ENCODE measurements at places on chromosomes 12 and 14. TPM values are rescaled to one million over a fixed set of nuclear protein-coding genes. Genes with fewer than 3 reads are reported as not detected.

The CNTN1 gene
- total RNA-seq = 64.1 TPM

The SOAT2 gene
- 0.31 TPM for total RNA-seq

The TSFM gene
- total RNA-seq = 29.7 TPM

DNA sequence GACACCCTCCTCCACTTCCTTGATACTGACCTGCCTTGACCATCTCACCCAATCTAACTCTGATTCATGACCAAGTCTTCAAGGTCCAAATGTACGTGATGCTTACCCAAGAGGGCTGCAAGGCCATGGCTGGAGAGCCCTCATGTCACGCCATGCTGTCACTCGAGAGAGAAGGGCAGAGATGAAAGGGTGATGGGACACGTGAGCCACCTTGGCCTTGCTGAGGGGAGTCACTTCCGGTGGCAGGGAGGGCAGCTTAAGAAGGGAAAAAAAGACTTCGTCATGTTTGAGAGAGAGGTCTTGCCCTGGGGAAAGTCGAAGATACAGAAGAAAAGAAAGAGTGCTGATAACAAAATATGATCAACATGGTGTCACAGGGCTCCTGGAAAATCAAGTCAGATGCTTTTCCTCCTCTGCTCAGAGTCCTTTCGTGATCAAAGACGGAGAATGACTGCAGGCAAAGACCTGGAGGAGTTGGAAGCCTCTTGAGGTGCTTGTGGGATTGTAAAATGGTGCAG, 3.3 kb upstream of the SCARB1 start:
- ATAC-seq = no peak

GRCh38 chr12:107512391-107512790, 173.2 kb upstream of the PWP1 start:
- ATAC-seq = no peak

DNA sequence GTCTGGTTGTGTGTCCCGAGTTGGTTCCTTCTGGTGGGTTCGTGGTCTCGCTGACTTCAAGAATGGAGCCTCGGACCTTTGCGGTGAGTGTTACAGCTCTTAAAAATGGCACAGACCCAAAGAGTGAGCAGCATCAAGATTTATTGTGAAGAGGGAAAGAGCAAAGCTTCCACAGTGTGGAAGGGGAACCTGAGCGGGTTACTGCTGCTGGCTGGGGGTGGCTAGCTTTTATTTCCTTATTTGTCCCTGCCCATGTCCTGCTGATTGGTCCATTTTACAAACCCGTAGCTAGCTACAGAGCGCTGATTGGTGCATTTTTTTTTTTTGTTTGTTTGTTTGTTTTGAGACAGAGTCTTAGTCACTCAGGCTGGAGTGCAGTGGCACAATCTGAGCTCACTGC, 29.3 kb downstream of the FGF6 start:
- no peak for ATAC-seq

GRCh38 chr12:41473441-41473840, 285.3 kb downstream of the PDZRN4 start:
- ATAC-seq = no peak

DNA sequence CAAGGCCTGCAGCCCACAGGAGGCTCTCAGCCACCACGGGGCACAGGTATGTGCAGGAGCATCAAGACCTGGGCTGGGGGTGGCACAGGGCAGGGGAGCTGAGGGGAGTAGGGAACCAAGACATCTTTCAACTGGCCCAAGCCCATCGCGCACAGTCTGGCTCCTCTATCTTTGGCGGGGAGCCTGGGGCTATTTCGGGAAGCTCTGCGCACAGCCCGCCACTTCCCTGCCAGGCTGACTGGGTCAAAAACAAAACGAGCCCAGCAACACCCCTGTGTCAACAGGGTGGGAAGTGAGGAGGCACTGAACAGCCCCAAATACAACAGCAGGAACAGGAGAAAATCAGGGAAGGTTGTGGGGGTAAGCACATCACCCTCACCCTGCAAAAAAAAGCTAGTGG, 83.9 kb downstream of the ARL6IP4 start:
- peak; percentile 51 for ATAC-seq

- peak; percentile 28 for ATAC-seq
Measured at GRCh38 chr12:105219261-105220028, 16.5 kb downstream of the APPL2 start.

- no peak for ATAC-seq
Measured at GRCh38 chr14:96944297-96944696, 147.1 kb downstream of the VRK1 start.

DNA sequence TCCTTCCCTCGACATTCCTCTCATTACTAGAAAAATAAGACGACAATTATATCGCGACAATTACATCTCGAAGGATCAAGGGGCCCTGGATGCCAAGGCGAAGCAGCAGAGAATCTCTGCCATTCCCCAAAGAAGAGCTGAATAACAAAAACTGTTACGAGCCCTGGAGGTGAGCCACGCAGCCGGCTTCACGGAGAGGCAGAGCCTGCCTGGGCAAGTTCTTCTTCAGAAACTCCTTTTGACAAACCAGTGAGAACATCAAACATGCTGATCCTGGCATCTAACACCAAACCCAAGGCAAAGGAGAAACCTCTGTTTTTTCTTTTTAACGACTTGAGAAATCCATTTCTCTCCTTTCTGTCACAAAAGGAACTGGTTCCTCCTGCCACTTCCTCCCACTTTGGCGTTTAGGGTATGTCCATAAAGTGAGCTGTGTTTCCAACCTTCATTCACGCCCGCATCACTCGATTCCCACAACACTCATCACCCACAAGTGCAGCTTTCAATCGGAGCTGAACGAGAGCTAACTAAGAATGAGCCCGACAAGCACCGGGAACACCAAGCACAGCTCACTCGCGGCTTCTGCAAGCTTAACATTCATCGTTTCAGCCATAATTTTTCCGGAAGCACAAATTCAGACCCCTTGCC, 21.5 kb downstream of the CCDC88C start:
- ATAC-seq = no peak

DNA sequence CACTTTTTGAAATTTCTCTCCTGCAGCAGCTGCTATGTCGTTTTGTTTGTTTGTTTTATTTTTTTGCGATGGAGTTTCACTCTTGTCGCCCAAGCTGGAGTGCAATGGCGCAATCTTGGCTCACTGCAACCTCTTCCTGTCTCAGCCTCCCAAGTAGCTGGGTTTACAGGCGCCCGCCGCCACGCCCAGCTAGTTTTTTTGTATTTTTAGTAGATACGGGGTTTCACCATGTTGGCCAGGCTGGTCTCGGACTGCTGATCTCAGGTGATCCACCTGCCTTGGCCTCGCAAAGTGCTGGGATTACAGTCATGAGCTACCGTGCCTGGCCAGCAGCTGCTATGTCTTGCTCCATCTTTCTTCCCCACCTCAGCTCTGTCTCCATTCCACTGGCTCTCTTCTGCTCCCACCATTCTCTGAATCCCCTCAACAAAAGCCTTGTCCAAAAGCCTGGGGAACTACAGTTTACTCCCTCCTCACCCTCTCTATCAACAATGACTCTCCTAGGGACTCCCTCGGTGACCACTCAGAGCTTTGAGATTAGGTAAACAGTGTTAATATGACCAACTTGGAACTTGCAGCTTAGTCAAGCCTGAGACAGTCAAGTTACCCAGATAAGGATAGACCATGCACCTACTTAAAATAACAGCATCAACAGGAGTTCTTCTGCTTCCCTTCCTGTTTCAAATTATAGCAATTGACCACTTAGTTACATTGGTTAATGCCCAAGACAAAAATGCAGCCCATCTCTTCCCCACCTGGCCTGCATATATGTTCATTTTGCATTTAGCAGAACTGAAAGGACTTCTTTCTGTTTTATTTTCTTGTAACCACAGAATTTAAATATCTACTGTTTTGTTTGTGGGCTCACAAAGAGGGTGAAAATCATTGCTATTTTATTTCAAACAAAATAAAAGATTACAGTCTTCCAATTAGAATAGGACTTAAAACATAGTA, 189.0 kb upstream of the AMIGO2 start:
- ATAC-seq = no peak

- ATAC-seq = no peak
Measured at GRCh38 chr14:59600211-59600945, 23.8 kb upstream of the CCDC175 start.

GRCh38 chr12:52551216-52551865, 1.6 kb downstream of the KRT71 start:
- ATAC-seq = no peak

- ATAC-seq = no peak
Measured at GRCh38 chr12:113049976-113050742, 6.4 kb upstream of the DTX1 start.

- no peak for ATAC-seq
Measured at GRCh38 chr14:92493492-92493891, 20.1 kb upstream of the RIN3 start.

GRCh38 chr12:5612556-5613410, 180.9 kb downstream of the NTF3 start:
- ATAC-seq = no peak

DNA sequence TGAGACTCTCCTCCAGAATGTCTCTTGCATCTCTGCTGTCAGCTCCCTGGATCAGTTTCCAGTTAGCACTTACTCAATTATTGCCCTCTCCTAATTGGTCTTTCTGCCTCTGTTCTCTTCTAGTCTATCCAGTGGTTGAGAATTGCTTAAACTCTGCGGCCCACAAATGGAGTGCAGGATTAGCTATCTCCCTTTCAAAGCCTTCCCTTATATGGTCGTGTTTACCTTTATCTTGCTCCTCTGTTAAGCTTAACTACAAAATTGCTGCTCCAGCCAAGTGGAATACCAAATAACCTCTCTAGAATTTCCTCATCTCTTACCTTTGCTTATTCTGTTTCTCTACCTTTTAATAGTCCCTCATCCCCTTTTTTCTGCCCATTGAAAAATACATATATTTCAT, 132.7 kb downstream of the NRXN3 start:
- ATAC-seq = no peak

DNA sequence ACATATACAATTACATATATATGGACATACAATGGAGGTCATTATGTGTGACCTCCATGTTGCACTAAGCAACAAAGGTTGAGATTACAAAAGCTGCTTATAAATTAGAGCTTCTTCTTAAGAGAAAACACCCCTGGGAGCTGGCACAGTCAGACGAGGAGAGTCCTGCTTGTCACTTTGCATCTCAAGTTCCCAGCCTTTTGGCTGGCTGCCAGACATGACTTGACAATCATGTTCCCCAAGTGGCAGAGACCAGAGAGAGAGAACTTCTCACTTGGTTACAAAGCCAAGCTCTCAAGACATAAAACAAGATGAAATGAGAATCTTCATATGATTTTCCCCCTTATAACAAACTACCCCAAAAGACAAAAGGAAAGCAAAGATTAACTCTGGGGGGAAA, 8.5 kb upstream of the SYNJ2BP start:
- ATAC-seq = no peak

GRCh38 chr12:49478949-49479664, 59.7 kb upstream of the KCNH3 start:
- no peak for ATAC-seq

DNA sequence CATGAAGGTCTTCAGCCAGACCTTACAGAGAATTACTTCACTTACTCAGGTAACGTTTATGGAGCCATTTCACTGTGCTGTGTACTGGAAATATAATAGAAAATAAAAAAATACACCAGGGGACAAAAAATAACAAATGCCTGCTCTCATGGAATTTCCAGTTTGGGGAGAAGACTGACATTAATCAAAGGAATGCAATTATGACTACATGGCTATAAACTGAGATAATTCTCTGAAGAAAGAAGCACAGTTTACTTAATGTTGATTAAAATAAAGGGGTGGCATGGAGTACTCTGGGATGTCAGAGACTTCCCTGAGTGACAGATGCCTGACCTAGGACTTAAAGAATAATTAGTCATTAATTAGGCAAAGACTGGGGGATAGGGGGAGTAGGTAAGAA, 59.0 kb downstream of the DENND5B start:
- no peak for ATAC-seq

DNA sequence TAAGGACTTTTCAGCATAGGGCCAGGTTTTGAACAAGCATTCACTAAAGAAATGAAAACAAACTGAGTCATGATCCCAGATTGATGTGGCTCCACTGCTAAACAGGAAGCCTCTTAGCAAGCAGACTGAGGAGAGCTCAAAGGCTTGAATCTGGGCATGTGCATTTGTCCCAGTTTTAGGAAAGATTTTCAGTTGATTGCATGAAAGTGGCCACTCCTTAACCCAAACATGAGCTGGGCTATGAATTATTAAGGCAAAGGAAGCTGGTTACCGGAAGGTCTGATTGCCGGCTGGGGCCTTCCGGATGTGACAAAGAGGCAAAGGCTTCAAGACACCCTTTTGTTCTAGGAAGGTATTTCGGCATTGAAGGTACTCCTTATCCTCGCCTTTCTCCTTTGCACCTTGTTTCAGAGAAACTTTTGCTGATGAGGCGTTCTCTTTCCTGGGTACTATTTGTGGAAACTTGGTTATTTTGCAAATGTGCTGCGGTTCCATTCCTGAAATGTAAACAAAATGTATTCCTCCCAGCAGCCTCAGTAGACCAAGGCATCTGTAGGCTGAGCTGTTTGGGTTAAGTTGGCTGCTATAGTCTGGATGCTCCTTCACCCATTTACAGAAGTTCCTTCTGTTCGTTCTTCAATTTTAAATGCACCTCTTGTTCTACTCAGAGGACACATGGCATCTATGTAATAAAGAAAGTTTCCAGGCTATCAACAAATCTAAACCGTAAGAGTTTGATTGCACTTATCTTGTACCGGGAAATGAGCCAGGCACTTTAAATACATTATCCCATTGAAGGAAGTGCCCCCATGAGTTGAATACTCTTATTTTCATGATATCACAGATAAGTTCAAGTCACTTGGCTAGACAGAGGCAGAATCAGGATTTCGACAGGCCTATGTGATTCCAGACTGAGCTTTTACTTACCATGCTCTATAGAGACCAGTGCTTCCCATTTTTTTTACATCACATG, 115.6 kb upstream of the METAP2 start:
- no peak for ATAC-seq

DNA sequence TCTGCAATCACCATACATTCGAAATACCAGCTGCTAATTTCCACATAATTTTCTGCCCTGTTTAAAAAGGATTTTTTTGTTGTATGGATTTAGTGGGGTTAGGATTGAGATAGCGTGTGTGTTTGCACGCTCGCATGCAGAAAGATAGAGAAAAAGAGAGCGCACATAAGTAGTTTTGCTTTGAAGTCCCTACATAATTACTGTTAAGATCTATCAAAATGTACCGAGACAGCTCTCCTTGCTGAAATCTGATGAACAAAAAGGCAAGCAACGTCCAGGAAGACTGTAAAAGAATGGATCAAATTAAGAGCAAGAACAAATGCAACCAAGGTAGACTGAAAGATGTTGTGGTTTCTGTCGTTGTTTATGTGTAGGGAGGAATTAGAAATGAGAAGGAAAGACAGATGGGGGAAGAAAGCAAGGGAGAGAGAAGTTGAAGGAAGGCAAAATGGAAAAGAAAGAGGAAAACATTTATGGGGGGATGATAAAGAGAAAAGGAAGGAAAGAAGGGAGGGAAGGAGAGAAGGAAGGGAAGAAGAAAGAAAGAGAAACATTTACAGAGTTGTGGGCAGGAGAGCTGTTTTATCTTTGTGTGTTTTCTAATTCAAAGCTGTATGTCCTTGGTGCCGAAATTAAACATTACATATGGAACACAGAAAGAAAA, 522.3 kb downstream of the MED13L start:
- ATAC-seq = no peak

DNA sequence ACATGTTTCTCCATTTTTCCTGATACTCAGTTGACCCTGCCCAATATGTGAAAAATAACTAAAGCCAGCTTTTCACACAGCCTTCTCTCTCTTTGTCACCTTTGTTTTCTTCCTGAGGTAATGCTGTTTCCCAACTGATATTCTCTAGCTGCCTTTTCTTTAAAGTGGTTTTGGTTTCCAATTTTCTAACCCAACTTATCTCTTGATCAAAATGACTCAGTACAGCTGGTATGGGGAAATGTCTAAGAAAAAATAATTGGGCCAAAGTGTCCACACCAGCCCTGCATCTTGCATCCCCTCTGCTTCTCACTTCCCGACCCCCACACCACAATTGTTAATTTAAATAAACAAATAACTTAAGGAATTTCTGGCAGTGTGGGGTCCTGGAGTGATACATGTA, 193.8 kb downstream of the SYT1 start:
- no peak for ATAC-seq
